ENCODE measurements at places on chromosomes 2 and 18.

DNA sequence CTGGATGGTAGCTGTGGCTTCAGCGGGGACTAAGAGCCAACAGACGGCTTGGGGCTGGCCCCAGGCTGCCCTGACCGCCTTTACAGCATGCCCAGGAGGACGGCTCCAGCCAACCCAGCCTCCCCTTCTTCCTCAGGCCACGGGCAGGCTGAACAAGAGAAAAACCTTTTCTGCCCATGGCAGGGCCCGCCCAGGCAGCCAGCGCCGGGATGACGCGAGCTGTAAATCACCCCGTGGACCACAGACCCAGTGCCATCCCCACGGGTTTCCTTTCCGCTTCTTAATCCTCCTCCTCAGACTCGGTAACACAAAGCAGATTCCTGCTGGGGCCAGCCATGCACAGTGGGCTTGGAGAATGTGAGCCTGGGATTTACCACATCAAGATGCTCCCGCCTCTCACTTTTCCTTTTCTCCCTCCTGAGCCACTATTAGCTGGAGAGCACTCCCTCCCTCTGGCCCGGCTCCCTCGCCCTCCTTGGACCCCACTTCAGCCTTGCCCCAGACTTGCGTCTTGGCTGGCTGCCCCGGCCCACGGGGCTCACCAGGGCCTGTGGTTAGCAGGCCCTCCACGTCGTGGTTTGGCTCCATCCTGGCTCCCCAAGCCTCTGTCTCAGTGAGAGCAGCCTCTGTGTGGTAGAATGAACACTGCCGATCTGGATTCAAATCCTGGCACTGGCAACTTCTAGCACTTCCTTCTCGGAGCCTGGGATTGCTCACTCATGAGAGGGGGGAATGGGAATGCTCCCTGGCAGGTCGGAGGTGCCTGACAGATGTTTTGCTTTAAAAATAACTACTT is 31.4 kb downstream of the ATOH8 start:
- DNase-seq: no peak

DNA sequence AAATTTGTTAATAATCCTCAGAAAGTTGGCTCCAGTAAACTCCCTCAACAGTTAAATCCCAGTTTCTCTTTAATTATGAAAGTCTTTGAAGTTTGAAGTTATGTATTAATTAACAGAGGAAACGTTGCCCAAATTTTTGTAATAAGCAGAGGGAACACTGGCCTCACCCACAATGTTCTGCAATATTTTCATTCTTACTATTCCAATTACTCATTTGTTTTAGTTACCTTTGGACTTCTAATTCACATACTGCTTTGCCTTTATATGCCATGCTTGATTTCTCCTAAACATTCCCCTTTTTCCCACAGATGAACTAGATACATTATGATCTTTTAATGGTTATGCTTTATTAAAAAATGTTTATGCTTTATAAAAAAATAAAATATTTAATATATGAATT is 61.3 kb downstream of the RELCH start:
- DNase-seq: no peak

DNA sequence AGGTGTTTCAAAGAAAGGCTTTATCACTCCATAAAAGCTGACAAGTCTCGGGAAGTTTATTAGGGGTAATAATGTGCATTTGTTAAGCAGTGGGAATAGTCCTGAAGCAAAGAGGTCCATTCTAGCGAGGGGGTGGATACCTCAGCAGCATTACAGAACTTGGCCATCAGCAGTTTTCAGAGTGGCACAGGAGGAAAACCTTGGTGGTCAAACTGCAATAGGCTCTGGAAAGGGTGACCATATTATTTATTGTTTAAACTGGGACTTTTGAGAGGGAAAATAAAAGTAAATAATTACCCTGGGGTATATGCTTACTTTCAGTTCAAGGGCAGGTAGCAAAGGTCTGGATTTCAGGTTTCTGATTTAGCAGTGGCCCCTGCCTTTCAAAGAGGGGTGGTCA is 115.5 kb upstream of the KLHL14 start:
- DNase-seq: no peak

DNA sequence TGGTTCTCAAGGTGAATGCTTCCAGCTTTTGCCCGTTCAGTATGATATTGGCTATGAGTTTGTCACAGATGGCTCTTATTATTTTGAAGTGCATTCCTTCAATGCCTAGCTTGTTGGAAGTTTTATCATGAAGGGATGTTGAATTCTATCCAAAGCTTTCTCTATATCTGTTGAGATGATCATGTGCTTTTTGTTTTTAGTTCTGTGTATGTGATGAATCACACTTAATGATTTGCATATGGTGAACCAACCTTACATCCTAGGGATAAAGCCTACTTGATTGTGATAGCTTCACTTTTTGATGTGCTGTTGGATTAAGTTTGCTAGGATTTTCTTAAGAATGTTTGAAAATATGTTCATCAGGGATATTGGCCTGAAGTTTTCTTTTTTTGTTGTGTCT is 112.1 kb downstream of the MBD2 start:
- DNase-seq: no peak

DNA sequence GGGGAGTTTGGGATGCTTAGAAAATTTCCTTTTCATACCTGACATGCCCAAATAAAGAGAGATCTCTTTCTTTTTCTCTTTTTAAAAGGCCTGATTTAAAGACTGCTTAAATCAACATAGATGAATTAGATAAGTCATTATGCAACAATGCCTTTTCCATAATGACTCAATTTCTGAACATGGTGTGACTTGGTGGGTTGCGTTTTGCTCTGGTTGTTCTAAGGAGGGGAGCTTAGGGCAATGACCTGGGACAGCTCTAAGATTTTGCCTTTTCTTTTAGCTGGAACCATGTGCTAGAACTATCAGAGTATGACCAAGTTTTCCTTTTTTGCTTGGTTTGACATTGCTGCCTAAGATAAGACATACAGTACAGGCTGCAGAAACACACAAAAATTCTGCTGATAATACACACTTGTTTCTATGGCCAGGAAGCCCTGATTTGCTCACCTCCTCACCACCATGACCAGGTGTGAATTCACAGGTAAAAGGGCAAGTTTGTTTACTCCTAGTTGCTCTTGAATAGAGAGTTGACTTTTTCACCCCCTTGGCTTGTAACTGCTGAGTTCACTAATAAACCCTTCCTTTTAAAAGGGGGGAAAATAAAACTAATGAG is 58.1 kb upstream of the IL1RL1 start:
- no peak for DNase-seq

DNA sequence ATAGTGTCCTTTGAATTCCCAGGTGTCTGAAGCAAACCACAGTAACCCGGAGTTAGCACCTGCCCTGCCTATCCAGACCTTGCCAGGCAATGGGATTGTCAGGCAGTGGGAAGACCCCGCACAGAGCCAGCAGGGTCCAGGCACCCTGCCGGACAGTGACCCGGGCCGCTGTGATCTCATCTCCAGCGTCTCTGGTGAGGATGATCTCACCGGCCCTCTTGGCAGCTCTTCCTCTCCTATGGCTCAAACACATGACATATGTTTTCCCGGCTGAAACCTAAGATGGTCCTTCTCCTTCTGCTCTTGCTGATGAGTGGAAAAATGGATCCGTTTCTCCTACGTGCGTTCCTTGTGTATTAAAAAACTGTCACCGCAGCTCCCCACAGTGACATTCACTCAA is 75.1 kb downstream of the ACOXL start:
- no peak for DNase-seq

DNA sequence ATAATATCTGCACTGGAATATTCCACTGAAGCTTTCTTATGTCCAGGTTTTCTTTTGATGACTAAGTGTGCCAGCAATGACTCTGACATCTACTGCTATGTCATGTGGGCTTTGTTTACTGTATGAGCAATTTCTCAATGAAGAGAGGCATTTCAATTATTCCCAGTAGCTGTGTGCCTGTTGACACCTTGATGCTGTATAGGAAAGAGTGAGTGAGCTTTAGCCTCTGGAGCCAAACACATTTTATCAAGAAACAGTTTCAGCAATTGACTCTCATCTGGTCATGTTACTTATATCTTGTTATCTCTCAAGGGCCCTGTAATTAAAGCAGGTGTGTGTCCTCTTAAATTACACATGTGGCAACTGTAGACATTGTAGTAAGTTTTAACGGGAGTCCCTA is 493.2 kb upstream of the FANCL start:
- no peak for DNase-seq

DNA sequence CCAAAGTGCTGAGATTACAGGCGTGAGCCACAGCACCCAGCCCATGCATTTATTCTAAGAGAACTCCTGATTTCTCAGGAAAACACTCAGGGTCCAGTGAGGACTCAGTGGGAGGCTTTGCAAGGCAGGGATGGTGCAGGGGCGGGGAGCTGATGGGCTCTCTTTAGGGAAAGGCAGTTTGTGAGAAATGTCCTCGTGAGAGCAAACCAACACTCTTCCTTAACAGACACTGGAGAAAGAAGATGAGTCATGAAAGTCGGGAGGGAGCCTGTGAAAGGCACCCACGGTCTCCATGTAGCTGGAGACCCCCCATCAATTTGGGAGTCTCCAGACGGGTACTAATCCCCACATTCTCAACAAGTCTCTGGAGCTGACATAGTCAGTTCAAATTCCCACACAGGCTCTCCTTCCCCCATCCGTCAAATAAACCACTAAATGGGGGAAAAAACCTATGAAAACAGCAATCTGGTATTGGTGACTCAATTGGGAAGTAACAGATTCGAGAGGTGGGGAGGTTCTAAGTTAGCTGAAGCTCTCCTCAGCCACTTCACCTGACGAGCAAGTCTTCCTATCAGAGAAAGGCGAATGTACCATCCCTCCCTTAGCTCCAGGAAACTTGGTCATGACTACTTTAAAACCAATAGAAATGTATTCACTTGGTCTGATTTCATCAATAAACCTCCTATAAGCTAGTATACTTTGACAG is 11.0 kb upstream of the CREG2 start:
- DNase-seq: no peak

DNA sequence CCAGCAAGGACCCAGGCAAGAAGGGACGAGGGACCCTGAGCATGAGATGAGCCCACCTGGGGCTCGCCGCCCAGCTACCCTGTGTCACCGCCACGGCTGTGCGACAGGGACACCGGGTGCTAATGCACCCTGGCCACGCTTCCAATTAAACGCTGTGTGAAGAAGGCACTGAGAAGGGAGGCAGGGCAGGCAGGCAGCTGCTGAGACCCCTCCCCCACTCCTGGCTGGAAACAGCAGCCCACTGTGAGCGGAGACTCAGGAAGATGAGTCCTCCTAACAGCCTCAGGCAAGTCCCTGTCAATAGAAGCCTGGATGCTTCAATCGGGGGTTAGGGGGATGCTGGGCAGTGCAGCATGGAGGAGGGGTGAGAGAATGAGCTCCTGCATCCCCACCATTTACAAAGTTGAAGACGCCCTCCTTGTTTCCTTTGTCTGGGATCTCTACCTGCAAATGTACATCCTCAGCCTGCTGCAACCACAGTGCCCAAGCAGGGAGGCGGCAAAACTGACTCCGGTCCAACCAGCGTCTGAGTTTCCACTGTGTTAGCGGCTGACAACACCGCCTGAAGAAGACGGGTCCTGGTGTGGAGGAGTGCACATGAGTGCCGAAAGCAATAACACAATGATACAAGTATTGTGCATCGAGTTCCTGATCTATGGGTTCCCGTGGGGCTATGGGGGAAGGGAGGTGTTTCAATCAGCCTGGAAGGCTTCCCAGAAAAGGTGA is 12.8 kb downstream of the TMEM163 start:
- no peak for DNase-seq

DNA sequence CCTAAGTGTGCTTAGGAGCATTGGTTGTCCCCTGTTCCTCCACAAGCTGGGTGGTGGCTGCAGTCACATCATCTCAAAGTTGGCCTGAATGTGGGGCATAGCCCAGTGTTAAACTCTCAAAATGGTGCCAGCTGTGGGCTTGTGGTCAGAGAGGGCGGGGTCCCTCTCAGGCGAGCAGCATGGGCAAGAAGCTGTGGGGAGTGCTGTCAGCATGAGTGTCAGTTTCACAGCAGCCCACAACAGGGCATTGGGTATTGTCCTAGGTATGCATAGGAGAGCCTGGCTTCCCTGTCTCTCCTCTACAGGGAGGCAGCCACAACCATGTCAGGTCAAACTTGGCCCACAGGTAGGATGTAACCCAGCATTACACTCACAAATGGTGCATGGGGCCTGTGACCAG is 285.6 kb upstream of the THSD7B start:
- no peak for DNase-seq

DNA sequence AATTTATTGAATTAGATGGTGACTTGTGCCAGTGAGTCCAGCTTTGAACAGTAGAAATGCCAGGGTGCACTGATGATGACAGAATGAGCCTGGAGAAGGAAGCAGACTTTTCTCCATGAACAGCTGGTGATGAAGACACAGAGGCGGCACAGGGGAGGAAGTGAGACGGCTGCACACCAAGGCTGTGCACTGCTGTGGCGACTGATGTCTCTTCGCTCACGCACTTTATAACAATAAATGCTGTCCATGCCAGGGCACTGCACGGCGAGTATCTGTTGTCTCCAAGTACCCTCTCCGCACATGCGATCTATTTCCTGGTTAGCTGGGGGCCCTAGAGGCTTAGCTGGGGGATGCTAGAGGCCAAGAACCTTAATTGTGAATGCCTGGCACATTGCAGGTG is 175.2 kb downstream of the TMEM200C start:
- no peak for DNase-seq

DNA sequence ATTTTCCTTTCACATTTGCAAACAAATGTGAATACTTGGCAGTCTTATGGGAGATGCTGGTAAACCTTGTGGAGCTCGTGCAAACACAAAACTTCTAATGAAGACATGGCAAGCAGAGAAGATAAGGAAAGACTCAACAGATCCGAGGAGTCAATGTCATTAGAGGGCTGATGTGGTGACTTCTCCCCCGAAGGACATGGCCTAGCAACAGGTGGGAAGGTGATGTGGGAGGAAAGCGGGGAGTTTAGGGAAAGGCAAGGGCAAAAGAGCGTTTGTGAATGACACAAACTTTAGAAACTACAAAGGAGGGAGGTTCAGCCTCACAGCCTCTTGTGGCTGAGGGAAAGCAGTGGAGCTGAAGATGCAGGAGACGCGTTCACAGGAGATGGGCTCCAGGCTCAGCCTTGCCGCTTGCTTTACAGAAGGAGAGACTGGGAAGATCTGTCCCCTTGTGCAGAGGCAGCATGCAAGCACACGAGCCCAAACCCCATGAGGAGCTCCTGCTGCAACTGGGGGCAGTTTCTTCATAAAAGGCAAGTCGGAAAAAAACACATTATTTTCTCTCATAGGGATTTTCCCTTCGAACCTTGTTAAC is 86.6 kb downstream of the SOWAHC start:
- DNase-seq: no peak

DNA sequence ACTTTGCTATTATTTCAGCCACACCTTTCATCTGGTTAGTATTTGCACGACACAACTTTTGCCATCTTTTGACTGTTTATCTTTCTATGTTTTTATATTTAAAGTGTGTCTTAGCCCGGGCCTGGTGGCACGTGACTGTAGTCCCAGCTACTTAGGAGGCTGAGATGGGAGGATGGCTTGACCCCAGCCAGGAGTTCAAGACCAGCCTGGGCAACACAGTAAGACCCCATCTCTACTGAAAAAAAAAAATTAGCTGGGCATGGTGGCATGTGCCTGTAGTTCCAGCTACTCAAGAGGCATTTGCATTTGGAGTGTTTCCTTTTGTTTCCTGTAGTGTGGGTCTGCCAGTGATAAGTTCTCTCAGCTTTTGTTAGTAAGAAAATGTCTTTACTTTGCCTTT is 88.7 kb upstream of the GLI2 start:
- DNase-seq: no peak

Data from activated CD4-positive, alpha-beta T cell treated with anti-CD3 and anti-CD28 coated beads for 1 hour (primary cell).